HFF-Myc (cell line): ENCODE measurements at places on chromosomes 12 and 14.

DNA sequence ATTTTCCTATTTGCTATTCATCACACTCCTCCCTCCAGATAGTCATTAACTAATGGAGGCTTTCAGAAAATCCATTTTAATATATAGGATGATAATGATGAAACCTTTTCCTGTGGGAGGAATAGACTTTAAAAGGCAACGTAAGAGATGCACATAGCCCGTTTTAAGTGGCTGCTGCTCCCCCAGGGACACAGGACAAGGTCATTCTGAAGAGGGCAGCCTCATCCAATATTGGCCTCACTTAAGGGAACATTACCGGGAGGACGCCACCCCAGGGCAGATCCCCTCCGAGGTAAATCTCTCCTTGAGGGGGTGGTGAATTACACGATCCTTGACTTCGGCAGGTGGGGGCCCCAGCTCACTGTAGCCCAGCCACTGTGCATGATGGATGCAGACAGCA is 131.9 kb downstream of the PIWIL1 start:
- no peak for DNase-seq

DNA sequence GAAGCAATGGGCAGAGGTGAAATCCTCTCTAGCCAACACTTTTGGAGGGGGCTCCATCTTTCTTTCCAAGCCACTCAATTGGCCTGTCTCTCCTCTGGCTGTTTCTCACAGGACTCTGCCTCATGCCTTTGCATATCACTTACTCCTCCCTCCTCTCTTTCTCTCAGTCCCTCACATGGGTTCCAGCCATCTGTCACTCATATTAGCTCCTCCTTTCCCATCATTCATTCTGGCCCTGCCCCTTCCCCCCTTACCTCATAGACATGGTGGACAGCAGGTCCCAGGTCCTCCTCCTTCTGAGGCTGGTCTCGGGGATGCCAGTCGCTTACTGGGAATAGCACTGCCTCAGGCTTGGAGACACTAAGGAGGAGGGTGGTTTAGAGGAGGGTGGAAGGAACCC is 16.6 kb upstream of the ZNF385A start:
- DNase-seq = no peak

DNA sequence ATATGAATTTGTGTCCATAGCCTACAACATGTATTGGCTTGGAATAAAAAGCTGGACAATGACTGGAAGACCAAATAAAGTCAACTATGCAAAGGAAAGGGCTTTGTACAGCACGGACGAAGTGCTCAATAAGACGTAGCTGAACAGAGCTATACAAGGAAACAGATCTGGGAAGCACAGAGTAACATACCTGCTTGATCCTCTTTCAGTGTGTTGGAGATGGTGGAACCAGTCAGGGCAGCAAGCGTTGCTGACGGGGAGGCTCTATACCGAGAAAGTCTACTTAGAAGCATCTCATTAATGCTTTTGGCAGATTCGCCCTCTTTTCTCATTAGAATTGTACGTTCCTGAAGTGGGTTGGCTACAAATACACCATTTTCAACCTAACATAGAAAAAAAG is 99.3 kb downstream of the HECTD4 start:
- no peak for DNase-seq

DNA sequence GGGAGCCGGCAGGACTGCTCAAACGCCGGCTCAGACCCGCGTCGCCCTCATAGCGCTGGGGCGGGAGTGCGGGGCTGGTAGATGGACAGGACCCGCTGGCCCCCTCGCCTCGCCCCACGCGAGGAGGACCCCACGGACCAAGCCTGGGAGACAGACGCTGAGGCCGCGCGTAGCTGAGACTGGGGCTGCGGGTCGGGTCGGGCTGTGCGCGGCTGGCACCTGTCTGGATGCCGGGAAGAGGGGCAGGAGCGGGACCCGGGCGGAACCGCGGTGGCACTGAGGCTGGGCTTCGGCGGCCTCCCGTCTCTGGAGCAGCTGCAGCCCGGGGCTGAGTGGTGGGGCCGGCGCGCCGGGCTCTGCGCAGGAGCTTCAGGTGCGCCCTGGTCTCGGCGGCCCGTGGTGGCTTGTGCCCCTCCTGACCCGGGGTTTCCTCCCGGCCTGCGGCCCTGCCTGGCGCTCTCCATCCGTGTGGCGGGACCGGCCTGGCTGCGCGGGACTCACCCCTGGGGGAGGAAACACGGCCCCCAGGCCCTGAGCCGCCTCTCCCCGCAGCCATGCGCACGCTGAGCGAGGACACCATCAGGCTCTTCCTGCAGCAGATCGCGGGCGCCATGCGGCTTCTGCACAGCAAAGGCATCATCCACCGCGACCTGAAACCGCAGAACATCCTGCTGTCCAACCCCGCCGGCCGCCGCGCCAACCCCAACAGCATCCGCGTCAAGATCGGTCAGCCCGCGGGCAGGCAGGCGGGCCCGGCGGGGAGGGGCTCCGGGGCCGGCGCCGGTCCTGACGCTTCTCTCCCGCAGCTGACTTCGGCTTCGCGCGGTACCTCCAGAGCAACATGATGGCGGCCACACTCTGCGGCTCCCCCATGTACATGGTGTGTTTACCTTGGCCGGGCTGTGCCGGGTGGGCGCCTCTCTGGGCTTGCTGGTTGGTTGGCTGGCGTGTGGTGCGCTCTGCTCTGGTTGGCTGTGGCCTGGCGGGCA is 14.0 kb downstream of the ULK1 start:
- DNase-seq = no peak

DNA sequence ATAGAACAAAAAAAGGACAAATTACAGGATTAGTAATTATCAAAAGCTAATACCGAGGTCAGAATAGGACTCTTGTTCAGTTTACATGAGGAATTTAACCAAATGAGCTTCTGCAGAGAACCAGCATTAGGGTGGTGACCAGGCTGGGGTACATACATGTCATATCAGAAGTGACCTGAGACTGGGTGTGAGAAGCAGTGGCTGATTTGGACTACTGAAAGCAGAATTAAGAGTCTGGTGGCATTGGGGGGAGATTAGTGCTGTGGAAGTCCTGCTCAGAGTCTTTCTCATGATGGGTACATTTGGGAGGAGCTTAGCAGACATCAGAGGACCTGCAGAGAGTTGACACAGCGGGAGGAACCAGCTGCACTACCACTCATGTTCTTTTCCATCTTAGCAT is 21.7 kb downstream of the TRAF3 start:
- no peak for DNase-seq

DNA sequence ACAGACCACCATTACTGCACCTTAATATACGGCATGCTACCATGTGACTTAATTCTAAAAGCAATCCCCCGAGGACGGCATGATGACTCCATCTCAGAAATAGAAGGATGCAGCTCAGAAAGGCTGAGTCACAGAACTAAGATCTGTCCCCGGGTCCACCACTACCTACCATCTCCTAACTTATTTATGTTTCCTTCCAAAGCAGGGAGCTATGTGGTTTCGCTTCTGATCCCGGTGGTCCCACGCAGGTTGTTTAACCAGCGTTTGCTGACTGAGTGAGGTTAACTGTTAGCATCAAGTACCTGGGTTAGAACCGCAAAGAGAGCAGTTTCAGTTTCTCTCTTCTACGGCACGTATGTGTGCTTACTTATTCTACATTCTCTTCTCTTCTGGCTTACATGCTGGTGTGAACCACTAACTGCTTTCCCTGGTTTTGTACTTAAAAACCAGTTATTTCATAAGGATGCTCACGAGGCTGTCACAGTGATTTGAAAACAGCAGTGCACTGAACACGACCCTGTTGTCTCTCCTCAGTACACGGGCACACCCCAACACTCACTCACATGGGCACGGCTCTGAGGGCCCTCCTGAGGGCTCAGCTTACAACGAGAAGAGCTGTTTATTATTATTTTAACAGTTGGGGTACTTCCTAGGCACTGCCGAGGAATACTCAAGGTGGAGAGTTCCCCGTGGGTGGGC is 66.7 kb downstream of the CCDC88C start:
- DNase-seq = no peak
